ENCODE measurements at places on chromosomes 6 and 20.

DNA sequence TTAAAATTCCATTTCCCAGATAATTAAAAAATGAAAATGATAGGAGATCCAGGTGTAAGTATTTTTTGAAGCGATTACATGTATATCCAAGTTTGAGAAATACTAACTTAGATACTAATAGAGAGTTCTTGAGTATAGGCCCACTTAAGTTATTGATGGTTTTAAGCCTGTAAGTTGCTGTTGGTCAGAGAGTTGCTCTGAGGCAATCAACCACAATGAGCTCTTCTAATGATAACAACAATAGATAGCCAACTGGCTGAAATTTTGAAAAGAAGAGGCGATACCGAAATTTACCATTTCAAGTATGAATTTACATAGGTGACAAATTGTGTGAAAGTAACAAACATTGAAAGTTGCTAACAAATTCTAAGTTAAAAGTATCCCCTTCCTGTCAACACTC is 209.5 kb downstream of the MANEA start:
- DNase-seq: no peak

DNA sequence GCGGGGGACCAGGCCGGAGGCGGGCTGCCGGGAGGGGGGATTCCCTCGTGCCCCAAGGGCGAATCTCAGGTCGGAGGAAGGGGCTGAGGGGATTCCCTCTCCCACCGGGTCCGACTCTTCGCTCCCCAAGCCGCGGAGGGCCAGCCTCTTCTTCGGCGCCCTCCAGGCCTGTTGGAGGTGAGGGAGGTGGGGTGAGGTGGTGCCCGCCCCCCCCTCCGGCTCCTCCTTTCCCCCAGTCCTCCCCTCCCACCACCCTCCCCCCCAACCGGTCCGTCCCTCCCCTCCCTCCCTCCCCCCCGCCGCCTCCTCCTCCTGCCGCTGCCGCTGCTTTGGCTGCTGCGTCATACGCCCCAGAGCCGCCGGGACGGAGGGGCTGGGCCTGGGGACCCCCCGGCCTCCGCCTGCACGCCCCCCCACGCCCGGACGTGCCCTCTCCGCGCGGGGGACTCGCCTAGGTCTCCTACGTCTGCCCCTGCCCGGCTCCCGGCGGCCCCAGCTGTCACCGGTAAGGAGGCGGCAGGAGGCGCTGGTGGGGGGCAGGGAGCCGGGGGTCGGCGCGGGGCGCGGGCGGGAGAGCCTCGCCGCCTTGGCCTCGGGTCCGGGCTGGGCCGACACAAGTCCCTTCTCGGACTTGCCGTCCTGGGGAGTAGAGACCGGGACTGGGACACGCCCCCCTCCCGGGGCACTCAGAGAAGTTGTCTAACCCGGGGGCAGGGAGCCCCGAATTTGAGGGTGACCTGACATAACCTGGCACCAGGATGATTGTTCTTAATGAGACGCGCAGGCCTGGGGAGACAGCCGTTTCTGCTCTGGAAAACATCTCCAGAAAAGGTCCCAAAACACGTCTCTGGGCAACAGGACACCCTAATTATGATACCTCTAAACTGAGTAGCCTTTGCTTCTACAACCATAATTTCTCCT is at the start of gene PHF1:
TSS of gene PHF1 (plus strand) at position 304 of the 921 bp plus-strand sequence. CDS start 1,250 bp downstream, outside the sequence.
- no peak for DNase-seq

- no peak for DNase-seq
Observed at GRCh38 chr20:57653546-57653900, 33.3 kb upstream of the ZBP1 start.

DNA sequence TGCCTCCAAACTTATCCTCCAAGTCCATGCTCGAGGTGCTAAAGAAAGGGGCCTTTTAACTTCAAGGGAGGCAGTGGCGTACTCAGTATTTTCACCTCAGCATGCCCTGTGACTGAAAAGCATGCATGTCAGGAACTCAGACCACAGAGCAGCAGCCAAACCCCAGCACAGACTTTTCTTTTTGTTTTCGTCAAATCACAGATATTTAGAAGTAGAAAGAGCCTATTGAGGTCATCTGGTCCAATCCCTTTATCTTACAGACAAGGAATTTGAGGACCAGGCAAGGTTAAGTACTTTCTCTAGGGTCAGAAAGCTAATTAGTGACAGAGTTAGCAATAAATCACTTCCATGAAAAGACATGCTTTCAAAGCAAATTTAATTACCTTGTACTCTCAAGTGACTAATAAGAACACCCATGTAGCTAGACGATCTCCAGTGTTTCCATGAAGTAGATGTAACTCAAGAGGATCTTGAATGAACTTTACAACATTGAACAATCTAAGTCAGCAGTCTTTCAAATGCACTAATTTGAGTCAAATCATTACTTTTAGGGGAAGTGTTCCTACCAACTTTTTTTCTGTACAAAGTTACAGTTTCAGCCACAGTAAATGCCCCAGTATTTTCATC is 35.9 kb downstream of the MOXD1 start:
- peak; percentile 19 for DNase-seq

DNA sequence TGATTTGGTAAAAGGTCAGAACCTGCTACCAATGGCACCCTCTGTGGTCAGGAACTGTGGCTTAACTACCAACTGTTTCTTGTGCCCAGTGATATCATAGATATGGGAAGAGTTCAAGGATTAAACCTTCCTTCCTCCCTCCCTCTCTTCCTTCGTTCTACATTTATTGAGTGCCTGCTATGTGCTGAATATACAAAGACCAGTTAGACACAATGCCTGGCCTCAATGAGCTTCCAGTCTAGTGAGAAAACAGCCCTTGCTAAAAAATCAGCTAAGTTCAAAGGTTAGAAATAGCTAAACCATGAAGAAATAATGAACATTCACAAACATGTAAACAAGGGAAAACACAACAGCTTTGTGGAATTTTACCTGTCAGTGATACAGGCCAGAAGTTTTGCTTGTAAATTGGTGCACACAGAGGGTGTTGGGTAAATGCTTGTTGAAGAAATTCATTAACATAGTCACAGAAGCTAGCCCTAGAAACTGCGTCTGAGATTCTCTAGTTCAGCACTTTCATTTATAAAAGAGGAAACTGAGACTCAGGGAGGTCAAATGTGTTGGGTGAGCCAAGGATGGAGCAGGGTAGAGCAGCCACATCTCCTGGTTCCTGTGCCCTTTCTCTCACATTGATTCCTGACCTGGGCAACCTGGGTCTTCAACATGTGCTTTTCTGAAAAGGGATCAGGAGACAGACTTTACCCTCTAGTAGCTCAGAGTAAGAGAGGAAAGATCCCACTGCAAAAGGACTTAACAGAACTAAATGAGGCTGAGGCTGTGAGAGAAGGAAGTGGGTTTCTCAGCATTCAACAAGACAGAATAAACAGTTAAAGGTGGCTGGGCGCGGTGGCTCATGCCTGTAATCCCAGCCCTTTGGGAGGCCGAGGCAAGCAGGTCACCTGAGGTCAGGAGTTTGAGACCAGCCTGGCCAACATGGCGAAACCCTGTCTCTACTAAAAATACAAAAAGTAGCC is 14.4 kb upstream of the FOXO3 start:
- peak; percentile 68 for DNase-seq

DNA sequence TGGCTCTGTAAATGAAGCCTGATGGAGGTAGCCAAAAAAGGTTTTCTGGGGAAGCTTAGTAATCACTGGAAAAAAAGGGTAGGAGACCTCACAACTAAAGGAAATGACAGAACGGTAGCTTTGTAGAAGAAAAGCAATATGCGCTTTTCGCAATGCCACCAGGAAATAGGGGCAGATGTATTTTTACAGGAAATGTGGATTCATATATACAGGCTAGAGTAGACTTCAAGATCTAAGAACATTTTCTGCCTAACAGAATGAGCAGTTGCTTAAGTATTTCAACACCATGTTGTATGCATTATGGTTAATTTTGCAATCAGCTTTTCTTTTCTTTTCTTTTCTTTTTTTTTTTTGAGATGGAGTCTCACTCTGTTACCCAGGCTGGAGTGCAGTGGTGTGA is 219.6 kb downstream of the CD83 start:
- peak; percentile 67 for DNase-seq

- peak; percentile 94 for DNase-seq
Observed at GRCh38 chr6:154356690-154357089, at the start of gene IPCEF1. IPCEF1 (minus strand) TSS chr6:154356803; CDS start chr6:154265947, 90,856 bp downstream.

GRCh38 chr6:113763311-113763766 is 93.8 kb upstream of the MARCKS start:
- DNase-seq: no peak

- peak; percentile 37 for DNase-seq
Observed at GRCh38 chr6:113936093-113936934, 34.6 kb downstream of the HDAC2 start.

DNA sequence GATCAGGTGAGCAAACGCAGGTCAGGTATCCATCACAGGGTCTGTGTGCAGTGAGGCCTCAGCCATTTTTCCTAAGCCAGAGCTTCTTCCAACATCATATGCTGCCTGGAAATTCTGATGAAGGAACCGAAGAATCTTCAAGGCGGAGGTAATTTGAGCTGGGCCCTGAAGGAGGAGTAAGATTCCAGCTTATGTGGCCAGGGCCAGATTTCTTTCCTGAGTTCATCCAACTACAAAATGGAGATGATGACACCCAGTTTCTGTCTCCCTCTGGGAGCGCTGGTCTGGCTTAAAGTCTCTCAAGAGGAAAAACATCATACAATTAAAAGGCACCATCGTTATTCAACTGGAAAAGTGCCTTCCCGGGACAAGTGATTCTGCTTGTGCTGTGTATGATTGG is 6.9 kb upstream of the MANBAL start:
- DNase-seq: peak; percentile 14

DNA sequence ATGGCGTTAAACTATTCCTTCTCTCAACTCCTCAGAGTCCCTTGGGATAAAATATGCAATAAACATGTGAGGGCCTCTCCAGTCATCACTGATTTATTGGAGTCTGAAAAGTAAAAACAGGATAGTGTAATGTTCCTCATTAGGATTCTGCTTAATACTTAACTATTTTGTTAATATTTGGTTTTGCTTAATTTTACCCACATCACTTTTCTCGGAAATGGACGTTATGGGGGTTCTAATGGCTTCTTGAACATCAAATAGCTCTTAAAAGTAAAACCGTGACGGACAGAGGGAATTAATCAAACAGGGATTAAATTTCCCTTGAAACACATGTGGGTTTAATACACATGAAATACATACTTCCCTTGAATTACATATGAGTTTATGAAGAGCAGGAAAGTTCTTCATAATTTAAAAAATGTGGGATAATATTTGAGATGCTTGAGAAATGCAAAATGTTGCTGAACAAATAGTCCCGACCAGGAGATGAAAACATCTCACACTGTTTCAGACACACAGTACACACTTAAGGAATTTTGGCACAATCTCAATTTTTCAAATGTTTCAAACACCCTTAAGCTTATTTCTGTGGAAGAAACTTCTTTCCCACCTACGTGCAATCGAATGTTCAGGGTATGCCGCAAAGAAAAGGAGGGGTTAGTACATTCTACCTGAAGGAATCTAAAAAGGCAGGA is 38.4 kb upstream of the EIF2S2 start:
- DNase-seq: no peak

DNA sequence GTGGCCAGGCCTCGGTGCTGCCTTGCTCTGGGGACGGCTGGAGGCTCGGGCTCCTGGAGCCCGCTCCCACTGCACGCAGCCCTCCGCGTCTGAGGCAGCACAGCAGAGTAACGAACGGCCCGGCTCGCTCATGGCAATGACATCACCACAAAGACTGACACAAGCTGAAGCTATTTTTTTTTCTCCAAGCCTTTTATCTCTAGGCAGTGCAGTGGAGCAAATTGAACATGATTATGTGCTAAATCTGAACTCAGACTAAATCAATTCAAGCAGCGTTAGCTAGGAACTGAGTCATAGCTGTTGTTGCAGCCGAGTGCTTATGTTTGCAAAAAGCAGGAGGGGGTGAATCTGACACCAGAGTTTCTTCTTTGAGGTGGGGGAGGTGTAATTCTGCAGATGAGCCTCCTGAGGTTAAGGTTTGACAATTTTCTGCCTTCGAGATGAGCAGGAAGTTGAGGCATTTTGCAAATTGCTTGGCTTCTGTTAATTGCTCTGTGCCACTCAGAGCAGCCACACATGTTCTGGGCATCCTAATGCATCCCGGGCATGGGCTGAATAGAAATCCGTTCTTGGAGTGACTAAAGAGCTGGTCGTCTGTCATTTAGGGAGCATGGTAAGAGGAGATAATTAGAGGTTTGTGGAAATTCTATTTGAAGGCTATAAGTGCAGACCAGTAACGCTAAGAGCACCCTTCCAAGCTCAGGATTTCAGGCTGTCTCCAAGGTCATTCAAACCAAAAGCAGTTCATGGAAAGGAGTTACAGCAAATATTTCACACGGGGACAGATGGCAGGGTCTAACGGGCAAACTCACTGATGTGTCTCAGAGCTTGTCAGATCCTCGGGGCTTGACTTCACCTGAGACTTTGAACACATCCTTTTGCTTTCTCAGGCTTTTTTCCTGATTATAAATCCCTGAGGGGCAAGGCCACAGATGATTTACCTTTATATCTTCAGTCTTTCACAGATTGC is 155.1 kb upstream of the ENPP5 start:
- DNase-seq: no peak

GRCh38 chr20:20369250-20370093 is 1.6 kb downstream of the INSM1 start:
- DNase-seq: no peak

GRCh38 chr20:25057234-25058050 is 497 bp downstream of the ACSS1 start:
- peak; percentile 81 for DNase-seq

DNA sequence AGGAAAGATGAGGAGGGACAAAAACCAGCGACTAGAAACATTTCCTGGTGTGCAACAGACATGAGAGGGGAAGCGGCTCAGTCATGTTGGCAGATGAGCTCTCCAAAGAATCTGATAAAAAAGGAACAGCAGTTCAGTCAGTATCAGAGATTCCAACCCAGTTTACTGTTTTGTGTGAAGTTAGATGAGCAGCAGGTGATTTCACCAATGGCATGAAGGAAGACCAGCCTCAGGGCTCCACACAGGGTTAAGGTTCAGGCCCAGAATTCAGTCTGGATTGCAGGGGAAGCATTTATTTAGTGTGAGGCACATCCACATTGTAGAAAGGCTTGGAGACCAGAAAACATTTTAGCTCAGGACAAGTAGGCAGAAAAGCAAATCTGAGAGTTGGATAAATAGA is 317.8 kb downstream of the C6orf118 start:
- DNase-seq: no peak

DNA sequence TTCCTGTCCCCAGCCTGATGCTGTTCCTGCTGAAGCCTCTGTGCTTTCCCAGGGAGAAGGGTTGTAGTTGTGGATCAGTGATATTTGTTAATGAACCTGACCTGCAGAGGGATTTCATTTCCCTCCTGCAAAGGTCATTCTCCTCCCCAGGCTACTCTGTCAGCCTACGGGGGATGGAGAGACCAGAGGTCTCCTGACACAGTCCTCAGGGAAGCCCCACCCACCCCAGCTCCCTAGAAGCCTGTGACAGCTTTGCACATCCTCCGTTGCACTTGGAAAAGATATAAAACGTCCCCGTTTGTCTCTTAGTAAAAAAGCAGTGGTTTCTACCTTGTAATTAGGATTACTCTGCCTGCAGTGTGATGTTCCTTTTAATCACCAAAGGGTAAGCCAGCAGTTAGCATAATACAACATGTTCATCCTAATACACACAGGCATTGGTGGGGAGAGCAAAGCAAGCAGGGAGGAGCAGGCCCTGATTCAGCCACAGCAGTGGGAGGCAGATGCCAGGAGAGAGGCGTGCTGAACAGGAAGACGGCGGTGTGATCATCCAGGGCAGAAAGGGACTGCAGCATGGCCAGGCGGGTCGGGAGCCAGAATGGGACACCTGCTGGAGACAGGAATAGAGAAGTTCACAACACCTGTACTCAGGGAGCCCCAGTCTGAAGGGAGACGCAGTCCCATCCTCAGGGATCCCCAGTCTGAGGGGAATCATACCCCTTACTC is 293.5 kb downstream of the LRFN2 start:
- no peak for DNase-seq
